ENCODE measurements at places on chromosomes 12 and 14. TPM values are rescaled to one million over a fixed set of nuclear protein-coding genes. Genes with fewer than 3 reads are reported as not detected.

DNA sequence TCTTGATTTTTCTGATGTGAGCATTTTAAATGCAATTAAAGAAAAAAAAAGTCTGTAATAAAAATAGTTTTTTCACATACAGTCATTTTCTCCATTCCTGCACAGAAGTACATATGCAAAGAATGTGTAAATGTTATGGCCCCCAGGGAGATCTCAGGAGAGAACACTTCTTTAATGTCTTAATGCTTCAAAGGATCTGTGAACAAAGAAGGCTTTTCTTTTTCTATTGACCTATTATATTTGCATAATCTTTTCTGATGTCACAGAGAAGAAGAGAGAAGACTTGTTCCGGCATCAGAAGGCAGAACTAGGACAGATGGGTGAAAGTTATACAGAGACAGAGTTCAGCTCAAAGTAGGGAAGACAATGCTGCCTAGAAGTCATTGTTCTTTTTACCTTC lies 413.5 kb upstream of the STXBP6 start:
- no peak for DNase-seq
- no peaks in the 10 kb centered on the region for H3K36me3 ChIP-seq
- H3K27me3 ChIP-seq: no peaks in the 10 kb centered on the region

- no peaks in the 10 kb centered on the region for H3K4me1 ChIP-seq
- no peaks in the 10 kb centered on the region for H3K27me3 ChIP-seq
- H3K36me3 ChIP-seq: no peaks in the 10 kb centered on the region
- no peak overlapping the region for H3K27ac ChIP-seq
- DNase-seq: no peak
These were observed 55.5 kb upstream of the NPAS3 start for GRCh38 chr14:32883188-32883587.

GRCh38 chr14:35818346-35819115 lies 7.6 kb upstream of the BRMS1L start:
- no peak overlapping the region for H3K27ac ChIP-seq
- H3K36me3 ChIP-seq: no peaks in the 10 kb centered on the region
- H3K27me3 ChIP-seq: no peaks in the 10 kb centered on the region
- DNase-seq: peak; percentile 20

DNA sequence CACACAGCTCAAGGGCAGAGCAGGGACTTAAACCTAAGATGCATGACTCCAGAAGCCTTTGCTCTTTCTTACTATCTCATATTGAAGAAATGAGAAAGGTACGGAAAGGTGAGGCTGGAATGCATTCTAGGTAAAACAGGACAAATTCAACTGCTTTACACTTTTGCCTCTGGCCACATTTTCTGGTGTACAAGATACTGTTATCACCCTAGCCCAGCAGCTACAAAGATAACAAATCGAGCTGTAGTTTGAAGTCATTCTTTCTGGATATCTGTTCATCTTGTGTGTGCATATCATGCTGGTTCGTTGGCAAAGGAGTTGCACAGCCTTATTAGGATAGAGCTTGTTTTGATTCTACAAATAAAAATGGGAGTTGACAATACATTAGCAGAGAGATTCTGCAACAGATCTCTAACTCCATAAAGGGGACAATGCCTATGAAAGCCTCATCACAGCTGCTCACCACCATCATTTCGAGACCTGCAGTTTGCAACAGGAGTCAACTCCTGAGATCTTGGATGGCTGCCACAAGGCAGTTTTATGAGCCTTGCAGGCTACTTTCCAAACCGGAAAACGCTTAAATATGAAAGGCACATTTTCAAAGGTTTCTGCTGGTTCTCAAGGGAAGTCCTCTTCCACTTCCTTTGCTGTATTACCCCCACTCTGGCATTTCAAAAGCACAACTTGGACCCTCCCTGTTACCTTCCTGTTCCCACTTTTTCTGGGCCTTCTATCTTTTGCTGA lies 64.9 kb downstream of the STXBP6 start:
- H3K36me3 ChIP-seq: no peaks in the 10 kb centered on the region
- peaks cover 13% of the 10 kb centered on the region for H3K4me1 ChIP-seq
- no peak overlapping the region for H3K4me3 ChIP-seq
- H3K27ac ChIP-seq: no peak overlapping the region

GRCh38 chr14:23376482-23377197 lies at the start of gene CMTM5:
CMTM5 (plus strand) TSS chr14:23377046; CDS start chr14:23377252, 206 bp downstream.
- no peak within 1 kb of the TSS for H3K27ac ChIP-seq
- no peak for DNase-seq
- H3K36me3 ChIP-seq: no peaks in the 10 kb centered on the region

DNA sequence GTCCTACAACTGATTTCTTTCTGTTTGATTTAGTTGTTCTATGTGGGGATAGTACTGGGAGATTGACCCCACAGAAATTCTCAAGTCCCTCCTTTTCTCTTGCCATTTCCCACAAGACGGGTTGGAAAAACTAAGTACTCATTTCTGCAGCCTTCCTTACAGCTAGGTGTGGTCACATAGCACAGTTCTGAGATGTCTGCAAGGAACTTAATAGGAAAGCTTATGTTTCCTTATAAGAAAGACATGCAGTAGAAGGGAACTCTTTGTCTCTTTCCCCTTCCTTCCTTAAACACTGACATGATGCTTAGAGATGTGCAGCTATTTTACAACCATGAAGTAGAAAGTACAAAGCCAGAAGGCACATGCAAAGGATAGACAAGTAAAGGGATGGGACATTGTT lies 113.7 kb downstream of the PTPRR start:
- DNase-seq: no peak
- no peak overlapping the region for H3K4me3 ChIP-seq
- H3K27ac ChIP-seq: no peak overlapping the region
- H3K4me1 ChIP-seq: no peaks in the 10 kb centered on the region

Gene RAB15
- 7.7 TPM for total RNA-seq

GRCh38 chr14:87252103-87252502 lies 740.9 kb downstream of the GALC start:
- no peaks in the 10 kb centered on the region for H3K4me1 ChIP-seq
- H3K4me3 ChIP-seq: no peak overlapping the region
- H3K36me3 ChIP-seq: no peaks in the 10 kb centered on the region
- no peak overlapping the region for H3K27ac ChIP-seq
